ENCODE measurements at places on chromosomes 3 and 15.

- no peak for DNase-seq
Observed at GRCh38 chr3:57598765-57599360, 1.7 kb upstream of the ARF4 start.

DNA sequence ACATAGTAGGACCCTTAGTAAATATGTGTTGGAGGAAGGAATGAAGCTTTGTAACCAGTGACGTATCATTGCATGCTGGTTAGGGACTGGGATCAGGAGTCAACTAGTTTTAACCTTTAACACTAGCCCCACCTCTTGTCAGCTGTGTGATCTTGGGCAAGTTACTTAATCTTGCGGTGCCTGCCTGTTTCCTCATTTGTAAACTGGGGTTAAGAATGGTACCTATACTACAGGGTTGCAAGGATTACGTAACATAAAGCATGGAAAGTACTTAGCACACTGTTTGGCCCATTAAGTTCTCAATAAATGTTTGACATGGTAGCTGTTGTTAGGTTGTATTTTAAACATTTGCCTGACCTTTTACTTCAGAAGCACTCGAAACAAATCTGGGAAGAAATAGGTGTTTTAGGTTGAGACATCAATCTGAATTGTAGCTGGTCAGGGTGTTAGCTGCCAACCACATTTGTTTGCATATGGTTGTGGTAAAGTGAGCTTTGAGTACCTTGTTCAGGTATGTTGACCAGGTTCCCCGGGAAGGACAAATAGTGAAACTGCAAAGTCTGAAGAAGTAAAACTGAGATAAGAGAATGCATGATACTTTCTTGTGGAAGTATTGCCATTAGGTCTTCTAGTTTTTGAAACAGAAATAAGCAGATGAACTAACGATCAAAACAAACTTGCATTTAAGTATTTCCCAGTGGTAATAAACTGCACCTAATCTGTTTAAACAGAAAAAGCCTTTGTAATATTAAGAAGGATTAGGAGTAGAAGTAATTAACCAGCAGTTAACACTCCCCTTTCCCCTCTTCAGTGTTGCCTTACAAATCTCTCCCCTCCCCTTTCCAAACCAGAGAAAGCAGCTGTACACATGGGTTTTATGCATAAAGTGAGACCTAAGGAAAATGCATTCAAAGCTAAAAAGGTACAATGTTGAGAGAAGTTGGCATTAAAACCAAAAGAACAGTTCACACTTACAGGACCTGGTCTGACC, 25.8 kb upstream of the SCAANT1 start:
- DNase-seq, result no peak

GRCh38 chr15:68187559-68187958, 17.6 kb downstream of the CALML4 start:
- no peak for DNase-seq

DNA sequence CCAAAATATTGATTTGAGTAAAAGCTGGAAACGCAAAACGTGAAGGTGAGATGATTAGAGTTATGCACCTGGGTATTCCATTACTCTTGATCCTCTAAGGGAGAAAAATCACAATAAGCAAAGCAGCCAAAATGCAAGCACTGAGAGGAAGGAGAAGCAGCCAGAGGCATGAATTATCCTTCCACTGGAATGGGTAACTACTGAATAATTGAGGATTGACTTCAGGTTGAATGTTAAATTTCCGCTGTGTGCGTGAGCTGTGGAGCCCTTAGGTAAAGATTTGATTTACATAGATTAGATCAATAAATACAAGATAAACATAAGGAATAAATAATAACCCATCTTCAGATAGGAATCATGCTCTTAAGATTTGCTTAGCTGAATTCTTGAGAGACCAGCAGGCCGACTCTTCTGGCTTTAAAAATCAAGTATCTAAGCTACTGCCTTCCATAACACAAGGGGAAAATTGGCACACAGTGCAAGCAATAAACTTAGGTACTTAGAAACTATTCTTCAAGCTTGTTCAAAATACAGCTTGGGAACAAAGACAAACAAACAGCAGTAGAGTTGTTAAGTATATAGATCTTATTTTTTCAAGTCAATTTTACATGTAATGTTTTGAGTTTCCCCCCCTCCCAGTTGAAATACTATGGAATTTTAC, 1459.5 kb downstream of the ZPLD1 start:
- no peak for DNase-seq

DNA sequence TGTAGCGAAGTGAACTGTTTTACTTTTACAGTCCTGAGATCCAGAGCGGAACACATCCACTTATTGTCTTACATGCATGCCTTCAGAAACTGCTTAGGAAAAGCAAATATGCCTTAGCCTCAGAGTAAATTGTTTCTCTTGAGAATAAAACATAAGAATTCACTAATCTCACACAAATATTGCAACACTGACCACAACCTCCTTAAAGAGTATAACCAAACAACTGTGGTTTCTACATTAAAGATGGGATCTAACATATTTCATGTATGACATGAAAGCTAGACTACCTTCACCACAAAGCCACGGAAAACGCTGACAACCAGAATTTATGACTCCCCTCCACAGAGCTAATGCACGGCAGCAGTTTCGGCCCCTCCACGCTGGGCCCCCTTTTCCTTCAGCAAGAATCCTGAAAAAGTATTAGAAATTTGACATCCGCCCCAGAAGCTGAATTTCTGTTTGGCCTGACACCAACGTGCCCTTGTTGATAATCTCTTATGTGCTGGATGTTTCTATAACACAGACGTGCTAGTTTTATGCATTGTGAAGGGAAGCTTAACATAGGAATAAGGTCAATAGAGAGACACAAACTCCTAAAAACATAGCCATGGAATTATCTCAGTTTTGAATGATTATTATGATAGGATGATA, 84.6 kb downstream of the GREM1 start:
- DNase-seq, result no peak

DNA sequence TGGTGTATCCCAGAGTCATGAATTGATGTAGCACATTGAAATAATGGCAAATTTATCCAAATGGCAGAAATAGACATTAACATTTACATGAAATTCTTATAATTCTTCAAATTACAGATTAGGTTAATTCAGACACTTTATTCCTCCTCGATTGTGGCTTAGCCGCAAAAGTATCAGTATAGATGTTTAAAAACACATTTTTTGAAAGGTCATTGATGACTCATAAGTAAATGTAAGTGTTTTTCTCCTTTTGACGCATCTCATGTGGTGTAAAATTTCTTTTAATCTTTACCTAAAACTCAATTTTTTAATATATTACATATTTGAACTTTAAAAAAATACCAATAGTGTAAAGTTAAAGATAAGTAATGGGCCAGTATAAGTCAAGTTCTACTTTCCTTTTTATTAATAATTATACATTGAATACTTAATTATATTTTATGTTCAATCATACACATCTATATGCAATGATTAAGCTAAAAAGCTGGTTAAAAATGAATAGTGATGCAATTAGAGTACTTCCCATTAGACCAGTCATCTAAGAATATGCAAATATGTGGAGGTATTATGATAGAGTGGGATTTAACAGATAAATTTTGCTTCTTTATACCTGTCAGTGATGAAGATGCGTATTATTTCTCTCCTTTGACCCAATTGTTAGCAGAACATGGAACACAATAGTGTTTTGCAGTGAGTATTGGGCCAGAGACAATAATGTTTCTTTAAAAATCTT, 678.1 kb upstream of the DPPA4 start:
- no peak for DNase-seq

DNA sequence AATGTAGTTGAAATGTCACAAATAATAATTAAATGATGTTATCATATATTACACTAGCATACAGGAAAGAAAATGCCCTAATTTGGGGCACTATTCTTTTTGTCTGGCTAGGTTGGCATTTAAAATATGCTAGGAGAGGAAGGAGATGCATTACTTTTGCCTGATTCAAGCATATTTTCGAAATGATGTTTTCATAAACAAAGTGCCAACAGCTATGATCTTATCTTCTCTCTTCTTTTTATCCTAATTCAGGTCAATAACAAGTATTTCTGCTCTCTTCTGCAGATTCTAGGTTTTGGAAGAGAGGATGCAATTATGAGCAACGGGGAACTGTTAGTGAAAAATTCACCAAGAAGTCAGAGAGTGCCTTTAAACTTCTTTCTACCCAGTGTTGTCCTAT, 55.8 kb upstream of the NR2F2 start:
- DNase-seq, result no peak

DNA sequence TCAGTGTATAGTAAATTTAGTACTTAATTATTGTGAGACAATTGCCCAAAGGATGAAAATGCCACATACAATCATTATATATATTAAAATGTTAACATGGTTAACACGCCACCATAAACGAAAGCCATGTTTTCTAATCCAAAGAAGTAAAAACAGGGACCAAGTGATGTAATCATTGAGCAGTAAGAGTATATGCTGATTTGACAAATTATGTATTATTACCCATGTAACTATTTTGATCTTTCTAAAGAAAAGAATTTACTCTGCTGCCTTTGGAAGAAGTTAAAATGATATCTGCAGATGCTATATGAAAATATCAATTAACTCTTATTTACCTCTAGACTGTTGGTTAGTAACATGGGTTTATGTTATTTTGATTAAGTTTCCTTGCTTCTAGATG, 150.2 kb downstream of the NAALADL2 start:
- DNase-seq, result no peak

All from iPS DF 19.7 (cell line).